Suppressor macrophage treated with lipopolysaccharide for 1 hour (primary cell): ENCODE measurements at places on chromosomes 4 and X.
A peak's percentile ranks its signal among the peaks of the same experiment; 100 is the strongest.

DNA sequence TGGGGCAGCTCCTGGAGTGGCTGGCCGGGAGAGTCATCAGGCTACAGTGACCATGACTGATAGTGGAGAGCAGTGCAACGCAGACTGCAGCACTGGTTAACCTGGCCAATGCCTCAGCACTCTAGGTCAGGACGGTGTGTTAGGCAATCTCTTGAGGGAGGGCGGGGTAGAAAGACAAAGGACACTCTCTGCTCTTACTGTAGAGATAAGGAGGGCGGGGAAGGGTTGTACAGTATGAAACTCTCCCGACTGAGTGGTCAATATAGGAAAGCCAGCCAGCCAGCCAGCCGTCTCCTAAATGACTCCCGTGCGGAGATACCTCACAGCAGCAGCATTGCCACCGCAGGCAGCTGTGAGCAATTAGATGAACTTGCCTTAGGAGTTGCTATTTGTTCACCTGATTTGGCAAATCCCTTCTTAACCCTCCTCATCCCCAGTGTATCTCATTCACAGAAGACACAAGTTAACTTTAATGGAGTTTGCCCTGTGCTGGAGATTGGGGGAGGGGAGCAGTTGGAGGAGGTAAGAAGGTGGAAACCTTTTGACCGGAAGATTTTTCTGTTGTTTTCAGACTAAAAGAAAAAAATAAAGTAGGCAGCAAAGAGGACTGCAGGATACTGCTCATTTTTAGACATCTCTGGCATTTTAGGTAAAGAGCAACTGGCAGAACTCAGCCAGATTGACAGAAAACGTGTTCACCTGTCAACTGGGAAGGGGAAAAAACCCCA is 330.5 kb downstream of the HNRNPD start:
- DNase-seq = no peak

DNA sequence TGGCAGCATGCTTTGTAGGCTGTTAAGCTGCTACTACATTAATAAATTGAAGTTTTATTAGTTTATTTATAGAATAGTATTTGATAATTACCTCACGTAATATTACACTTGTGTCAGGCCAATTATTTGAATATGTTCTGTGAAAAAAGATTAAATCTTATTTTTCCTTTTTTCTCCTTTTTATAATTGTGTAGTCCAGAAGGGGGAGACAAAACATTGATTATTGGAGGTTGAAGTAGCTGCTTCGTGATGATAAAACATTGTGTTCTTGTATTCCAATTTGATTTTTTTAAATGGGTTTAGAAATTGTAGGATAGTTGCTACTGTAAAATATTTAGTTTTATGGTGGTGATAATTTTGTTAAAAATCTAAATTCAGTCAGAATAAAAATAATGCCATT is 85.7 kb downstream of the DIAPH2 start:
- peak; percentile 23 for DNase-seq

GRCh38 chr4:32102896-32103295 is 1382.7 kb downstream of the PCDH7 start:
- DNase-seq = no peak

GRCh38 chr4:79872738-79873137 is 200.3 kb downstream of the ANTXR2 start:
- DNase-seq = no peak

DNA sequence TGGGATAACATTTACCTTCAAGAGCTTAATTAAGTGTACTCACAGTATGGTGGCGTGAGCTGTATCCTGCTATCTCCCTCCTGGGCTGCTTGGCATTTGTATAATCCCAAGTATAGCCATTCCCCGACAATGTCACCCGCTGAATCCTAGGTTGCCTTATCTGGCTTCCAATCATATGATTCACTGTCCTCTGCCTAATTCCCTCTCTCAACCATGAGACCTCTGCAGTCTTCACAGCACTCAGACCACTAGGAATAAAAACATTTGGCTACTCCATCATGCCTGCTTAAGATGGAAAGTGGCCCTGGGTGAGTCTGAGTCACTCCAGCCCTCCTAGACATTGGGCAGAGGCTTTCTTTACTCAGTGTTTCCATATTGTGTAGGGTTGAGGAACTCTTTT is 28.9 kb upstream of the WDFY3 start:
- DNase-seq = no peak

DNA sequence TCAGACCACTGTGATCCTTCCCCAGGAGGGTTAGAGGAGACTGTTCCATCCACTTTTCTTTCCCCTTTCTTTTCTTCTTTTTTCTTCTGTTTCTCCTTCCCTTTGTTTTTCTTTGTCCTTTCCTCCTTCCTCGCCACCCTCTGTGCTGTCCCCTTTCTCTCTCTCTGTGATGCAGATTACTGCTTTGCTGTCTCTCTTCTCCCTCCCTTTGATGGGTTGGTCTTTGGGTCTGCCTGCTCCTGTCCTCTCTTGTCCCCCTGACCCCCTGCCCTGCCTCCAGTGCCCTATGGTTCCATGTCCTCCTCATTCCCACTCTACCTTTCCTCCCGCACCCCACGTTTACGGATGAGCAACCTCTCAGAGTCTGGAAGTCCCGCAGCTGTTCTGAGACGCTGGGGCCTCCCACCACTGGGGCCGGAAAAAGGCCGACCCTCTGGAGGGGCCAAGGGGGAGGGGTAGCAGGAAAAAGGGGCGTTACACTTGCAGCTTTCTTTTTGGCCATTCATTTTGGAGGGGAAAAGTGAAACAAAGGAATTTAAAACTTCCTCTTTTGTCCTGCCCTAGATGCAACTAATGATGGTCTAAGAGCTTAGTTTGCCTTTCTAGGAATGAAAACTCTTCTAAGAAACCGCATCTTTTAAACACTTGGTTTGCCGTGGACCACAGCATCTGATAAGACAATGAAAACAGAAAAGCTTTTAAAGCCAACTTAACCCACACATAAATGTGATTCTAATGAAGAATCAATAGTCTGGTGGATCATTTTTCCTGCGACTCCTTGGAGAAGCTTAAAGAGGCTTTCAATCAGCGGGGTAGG is 24.5 kb upstream of the TSR2 start:
- no peak for DNase-seq

- peak; percentile 89 for DNase-seq
Observed at GRCh38 chrX:153900831-153901752, 3.4 kb upstream of the AVPR2 start.

GRCh38 chrX:41895826-41896225 is 27.5 kb downstream of the CASK start:
- no peak for DNase-seq

DNA sequence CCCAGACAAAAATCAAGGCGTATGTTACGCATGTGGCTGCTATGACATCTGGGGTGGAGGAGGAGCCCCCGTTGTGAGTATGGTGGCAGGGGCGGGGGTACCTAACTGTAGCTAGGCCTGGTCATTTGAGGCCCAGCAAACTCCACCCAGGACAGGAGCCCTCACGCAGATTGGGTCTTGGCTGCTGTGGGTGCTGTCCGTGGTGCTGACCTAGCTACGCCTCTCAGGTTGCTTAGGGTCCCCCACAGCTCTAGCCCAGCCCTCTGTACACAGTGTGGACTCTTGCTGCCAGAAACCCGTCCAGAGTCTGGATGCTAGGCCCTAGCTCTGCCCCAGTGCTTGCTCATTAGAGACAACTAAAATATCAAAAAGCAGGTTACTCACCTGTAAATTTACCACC is 146.7 kb upstream of the PSAPL1 start:
- DNase-seq = peak; percentile 28

DNA sequence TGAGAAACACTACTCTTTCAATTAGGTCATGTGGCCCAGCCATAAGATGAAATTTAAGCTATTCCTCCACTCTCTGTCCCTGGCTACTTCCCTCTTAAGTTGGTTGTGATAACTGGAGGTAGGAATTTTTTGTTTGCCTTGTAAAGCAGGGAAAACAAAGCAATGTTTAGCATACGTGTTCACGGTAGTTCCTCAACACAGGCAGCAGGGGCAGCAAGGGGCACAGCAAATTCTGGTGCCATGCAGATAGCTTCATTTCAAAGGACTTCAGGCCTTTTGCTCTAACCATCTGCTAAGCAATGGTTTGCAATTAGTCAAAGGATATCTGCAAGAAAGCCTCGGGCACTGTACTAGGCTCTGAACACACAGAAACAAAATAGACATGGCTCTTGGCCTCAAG is 330.2 kb downstream of the ZIC3 start:
- no peak for DNase-seq

DNA sequence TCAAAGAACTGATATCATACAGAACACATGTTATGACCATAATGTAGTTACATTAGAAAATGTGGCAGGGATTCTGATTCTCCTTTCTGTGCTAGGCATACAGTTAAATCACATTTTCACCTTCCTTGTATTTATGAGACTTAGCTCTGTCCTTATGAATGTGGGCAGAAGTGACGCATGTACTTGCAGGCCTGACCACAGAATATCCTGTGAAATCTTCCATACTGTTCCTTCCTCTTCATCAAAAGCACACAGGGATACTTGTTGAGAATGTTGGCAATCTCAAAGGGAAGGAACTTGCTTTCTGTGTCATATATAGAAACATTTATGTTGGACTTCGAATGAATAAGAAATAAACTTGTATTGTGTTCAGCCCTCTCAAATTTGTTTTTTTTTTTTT is 17.2 kb upstream of the MYOZ2 start:
- DNase-seq = peak; percentile 86

DNA sequence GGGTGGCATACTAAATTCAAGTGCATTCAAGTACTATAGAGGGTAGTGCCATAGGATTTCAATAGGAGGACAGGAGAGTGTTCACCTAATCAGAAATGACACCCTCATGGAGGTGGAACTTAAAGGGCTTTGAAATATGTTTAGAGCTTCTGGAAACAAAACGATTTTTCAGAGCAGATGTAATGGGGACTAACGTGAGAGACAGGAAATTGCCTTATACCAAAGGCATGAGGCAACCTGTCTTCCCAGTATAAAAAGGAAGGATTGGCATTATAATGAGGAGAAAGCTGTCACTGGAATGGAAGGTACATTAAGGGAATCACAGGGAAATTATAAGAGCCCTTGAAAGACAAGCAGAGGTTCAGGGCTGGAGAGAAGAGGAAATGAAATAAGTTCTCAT is 116.3 kb upstream of the PNPLA4 start:
- DNase-seq = no peak

DNA sequence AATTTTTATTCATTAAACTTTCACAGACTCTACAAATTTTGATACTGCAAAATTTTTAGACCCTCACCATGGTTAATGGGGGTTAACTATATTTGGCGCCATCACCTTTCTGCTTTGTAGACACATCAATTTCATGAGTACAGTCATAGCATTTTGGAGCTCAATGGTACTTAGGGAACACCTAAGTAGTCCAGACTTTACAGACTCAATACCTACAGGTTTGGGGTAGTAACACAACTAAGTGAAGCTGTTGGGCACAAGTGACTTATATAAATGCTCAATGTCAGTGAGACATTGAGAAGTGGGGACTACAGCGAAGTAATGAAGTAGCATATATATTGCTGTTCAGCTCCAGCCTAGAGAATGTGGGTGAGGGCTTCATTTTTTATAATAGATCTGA is 7.5 kb downstream of the GPRIN3 start:
- DNase-seq = no peak

GRCh38 chrX:64570204-64570603 is 175.0 kb upstream of the MTMR8 start:
- DNase-seq = no peak

GRCh38 chr4:10296730-10297129 is 160.5 kb downstream of the ZNF518B start:
- no peak for DNase-seq
